ENCODE measurements at places on chromosomes 13 and 19.

DNA sequence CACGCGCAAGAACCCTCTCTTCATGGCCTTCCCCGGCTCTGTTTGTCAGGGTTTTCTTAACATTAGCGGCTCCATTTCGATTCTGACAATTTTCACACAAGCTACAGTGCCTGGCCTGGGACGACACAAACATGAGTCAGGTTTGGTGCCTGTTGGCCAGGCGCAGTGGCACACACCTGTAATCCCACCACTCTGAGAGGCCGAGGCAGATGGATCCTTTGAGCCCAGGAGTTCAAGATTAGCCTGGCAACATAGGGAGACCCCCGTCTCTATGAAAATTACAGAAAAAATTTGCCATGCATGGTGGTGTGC, 1.9 kb upstream of the RAB20 start:
- DNase-seq: no peak

GRCh38 chr19:19502808-19503602, 12.3 kb downstream of the TSSK6 start:
- no peak for DNase-seq

DNA sequence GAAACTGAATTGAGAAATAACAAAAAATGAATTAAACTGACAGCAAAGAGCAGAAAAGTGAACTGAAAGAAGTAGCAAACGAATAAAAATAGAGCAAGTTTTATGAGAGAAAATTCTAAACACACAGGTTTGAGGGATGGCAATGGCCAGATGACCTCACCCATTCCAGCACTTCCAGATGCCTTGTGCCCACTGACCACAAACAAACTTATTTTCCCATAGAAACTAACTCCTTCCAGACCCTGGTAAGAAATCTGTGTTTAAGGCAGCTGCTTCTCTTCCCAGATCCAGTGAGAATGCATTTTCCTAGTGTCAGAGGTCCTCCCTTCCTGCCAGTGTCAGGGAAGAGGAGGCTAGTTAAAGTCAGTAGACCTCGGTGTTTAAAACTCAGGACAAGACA, 51.7 kb downstream of the RXFP2 start:
- no peak for DNase-seq

GRCh38 chr13:79870123-79870522, 389.2 kb downstream of the NDFIP2 start:
- DNase-seq: no peak

- DNase-seq: no peak
Measured at GRCh38 chr19:31504221-31504620, 155.0 kb upstream of the TSHZ3 start.

DNA sequence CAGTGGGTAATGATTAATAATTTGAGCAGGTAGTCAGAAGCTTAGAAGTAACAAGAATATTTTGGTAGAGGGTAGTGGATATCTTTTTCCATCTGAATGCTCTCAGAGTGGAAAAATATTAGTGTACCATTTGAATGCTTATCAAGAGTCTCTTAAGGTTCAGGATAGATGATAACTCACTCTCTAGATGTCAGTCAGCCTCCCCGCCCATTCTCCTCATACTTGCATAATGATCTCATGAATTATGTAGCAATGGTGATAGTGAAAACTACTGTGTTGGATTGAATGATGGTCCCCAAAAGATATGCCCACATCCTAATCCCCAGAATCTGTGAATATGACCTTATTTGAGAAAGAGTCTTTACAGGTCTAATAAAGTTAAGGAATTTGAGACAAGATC, 132.7 kb upstream of the KLF12 start:
- no peak for DNase-seq

DNA sequence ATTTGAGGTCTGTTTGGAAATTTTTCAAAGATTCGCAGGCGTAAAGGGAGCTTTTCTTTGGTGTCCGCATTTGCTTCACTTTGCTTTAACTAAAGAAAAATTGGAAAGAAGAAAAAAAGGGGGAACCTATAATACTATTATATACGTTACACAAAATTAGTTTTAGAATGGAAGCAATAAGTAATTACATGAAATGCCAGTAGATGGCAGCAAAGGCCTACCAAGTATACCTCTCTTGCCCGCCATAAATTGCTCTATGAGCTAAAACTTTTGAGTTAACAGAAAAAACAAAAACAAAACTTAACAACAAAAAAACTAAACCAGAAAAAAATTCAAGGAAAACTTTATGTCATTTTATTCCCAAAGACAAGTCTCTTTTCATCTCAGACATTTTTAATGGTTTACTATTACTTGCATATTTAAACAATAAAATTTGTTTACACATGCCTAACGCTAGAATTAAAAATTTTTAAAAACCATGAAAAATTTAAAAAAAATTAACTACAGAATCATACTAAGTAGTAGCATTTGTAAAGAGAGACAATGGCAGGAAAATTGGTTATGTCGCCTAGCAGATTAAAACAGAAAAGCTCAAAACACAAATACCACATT, 271.4 kb downstream of the NALCN start:
- DNase-seq: no peak

Measured in activated T-helper 1 cell treated with Interleukin-2 at 50 U/mL for 16 hours (primary cell).